Heart right ventricle (tissue), 16 donors: ENCODE measurements at places on chromosomes 5 and 9.

- DNase-seq: no peak
Measured at GRCh38 chr9:69622676-69623075, 49.5 kb downstream of the APBA1 start.

DNA sequence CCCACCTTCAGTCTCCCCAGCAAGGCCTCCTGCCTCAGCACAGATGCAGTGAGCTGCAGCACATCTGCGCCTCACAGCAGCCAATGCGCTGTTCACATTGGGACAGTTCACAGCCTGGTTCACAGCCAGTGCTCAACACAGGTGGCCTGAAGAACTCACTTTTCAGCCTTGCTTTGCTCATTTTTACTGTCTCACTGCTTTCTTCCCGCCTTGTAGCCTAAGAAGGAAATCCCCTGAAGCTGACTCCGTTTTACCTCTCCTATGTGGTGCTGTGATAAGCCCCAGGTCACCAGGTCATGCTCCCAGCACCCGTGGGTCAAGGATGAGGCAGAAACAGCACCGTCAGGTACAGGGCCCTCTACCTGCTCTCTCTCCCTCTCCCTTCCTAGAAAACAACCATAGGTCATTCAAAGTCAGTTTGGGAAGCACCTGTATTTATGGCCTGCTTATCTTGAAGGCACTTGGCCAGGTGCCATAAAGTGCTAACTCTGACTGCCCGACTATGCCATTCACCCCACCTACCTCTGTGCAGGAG, 1.1 kb downstream of the GCNT4 start:
- no peak for DNase-seq

- DNase-seq: no peak
Measured at GRCh38 chr5:145510324-145510723, 324.8 kb downstream of the PRELID2 start.

GRCh38 chr9:8384091-8384490, 584.5 kb upstream of the DMAC1 start:
- no peak for DNase-seq

GRCh38 chr5:113612060-113612496, 98.6 kb downstream of the YTHDC2 start:
- DNase-seq: no peak

- DNase-seq: no peak
Measured at GRCh38 chr5:124712731-124713305, 33.6 kb downstream of the ZNF608 start.

DNA sequence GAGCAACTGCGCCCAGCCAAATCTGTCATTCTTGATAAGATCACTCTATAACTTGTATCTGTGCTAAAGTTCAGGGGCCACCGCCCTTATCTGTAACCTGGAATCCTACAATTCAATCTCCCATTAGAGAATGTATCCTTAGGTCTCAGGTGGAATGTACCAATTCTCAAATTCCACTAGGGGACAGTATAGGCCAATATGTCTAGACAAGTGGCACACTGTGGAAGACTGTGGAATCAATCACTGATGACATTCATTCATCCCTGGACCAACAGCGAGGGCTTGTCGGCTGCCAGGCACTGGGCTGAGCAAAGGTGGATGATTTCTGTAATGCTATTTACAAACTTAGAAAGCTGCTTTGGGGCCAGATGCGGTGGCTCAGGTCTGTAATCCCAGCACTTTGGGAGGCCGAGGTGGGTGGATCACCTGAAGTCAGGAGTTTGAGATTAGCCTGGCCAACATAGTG, 28.7 kb upstream of the MEGF9 start:
- no peak for DNase-seq

GRCh38 chr5:66653325-66653724, 57.1 kb downstream of the MAST4 start:
- no peak for DNase-seq

GRCh38 chr5:73045623-73046022, 74.8 kb upstream of the TMEM171 start:
- no peak for DNase-seq

GRCh38 chr5:148427370-148428042, 43.7 kb downstream of the FBXO38 start:
- DNase-seq: no peak

DNA sequence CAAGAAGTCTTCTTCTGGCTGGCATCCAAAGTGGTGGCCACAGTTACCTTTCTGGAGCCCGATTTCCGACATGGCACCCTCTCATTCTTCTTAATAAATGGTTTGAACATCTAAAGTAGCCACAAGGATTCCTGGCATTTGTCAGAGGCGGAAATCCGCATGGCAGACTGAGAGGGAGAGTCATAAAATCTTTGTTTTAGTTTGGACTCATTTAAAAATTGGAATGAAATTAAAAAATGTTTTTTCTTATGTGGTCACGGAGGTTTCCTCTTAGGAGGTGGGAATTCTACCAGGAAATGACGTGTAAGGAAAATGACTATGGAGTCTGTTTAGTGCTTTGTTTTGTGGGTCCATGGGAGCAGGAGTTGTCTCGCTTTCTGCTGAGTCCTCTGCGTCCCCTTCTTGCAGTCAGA, 133.0 kb upstream of the PTCH1 start:
- DNase-seq: no peak

DNA sequence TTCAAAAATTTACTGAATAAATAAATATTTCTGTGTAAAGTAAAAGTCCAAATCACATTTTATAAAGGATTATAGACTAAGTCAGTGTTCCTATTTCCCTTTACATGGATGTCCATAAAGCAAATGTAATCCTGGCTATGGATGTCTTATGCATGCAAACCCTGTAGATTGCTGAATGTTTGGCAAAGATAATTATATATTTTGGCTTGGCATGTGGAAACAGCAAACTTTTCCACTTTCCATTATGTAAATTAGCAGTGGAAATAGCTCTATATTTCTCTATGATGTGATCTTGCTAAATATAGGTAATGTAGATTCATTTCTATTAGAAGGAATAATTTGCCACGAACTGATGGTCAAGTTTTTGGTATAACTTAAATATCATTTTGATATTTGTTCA, 66.5 kb downstream of the CWC27 start:
- DNase-seq: no peak

GRCh38 chr5:108765647-108766046, 17.9 kb downstream of the FER start:
- DNase-seq: no peak

DNA sequence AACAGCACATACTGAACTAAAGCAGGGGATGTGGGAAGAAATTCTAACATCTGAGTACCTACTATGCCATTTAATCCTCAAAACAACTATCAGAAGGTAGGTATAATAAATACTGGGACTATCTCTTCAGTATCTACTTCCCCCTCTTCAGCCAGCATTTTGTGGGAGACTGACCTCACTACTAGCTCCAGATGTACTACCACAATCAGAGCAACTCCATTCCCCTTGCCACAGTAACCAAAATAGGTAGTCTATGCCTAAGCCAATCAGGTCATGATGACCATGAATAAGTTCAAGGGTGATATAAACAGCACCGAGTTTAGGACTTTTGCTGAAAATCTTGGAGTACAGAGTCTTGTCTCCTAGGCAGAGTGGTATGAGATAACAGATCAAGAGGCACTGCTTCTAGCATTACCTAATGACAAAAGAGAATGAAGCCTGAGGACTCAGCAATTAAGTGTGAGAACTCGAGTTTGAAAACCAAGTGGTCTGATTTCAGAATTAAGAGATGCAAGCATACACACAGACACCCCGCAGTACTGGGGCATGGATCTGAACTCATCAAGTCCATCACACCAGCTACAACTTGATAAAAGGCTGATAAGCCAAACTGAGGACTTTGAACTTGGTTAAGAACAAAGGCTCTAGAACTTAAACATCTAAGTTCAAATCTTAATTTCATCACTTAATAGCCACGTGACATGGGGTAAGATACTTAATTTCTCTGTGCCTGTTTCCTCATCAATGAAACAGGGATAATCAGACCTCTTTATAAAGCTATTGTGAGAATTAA, 9.7 kb downstream of the FNIP1 start:
- DNase-seq: no peak

DNA sequence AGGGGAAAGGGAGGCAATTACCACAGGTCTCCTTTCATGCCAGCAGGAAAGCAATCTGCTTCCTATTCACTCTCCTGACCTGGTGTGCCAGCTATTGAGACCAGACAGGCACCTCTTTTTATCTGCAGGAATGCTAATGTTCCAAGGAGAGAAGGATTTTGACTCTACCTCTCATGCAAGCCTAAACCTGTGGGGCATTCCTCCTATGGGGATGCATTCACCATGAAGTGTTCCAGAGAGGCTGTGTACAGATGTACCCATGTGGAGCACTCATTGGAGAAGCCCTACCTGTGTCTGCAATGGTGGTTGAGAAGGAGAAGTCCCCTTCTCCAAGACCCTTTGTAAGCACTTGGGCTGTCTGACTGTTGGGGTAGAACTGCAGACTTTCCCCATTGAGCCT, 45.4 kb upstream of the EDIL3 start:
- no peak for DNase-seq

- DNase-seq: no peak
Measured at GRCh38 chr9:91245431-91246313, 116.0 kb downstream of the AUH start.

DNA sequence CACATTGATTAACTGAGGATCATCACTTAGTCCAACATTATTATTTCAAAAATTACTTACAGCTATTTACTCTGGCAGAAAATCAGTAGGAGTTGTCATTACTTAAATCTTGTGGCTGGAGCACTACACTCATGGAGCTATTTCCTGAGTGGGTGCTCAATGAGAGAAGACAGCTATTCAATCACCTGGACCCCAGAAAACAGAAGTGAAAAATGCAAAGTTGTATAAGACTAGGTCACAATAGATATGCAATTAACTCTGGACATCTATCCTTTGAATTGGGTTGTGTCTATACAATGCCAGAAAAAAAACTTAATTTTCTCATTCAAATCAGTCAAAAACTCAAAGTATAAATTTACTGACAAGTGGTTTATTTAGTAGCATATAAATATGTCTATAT, 340.9 kb downstream of the EFNA5 start:
- no peak for DNase-seq

DNA sequence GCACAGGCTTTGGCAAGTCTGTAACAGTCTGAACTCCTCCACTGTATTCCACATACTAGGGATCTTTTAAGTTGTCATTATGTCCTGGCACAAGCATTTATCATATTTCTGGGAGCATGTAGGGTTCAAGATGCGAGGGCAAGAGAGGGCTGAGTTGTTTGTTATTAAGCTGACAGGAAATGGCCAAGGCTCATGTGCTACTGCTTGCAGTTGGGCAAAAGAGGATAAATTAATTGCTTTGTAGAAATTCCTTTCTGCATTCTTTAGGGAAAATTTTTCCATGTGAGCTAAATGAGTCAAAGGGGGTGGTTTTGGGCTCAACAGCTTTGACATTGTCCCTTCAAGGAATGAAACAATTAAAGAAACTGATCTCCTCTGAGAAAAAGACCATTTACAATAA, 35.4 kb downstream of the DOCK8 start:
- DNase-seq: no peak

DNA sequence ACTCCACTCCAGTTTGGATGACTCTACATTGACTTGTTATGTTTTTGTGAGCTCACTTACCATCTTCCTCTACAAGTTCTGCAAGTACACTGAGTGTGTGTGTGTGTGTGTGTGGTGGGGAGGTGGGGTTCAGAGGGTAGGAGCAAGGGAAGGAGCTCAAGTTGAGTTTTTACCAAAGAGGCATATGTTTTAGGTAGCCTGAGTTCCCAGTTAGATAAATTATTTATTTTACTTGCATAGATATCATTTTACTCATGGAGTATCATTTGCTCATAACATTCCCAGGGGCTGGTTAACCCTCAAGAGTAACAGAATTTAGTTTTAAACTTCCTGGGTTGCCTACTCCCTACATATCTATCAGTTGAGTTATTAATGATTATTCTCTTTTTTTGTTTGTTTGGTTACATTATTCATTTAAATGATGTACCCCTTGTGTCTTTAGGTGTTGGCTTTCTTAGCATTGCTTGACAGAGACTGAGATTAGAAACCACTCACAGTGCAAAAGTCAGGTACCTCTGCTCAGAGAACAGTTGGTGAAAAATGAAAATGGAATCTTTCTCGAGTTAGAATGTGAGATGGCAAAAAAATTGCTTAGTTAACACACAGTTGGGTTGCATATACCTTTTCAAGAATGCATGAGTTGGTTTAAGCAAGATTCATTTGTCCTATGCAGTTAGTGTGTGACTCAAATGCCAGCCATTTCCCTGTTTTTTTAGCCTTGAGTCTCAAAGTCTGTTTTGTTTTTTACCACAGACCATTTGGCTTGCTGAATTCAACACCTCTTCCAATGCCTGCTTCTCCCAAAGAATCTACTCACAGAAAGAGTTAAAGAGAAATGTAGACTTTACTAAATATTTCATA, 29.2 kb downstream of the TNFSF8 start:
- no peak for DNase-seq

DNA sequence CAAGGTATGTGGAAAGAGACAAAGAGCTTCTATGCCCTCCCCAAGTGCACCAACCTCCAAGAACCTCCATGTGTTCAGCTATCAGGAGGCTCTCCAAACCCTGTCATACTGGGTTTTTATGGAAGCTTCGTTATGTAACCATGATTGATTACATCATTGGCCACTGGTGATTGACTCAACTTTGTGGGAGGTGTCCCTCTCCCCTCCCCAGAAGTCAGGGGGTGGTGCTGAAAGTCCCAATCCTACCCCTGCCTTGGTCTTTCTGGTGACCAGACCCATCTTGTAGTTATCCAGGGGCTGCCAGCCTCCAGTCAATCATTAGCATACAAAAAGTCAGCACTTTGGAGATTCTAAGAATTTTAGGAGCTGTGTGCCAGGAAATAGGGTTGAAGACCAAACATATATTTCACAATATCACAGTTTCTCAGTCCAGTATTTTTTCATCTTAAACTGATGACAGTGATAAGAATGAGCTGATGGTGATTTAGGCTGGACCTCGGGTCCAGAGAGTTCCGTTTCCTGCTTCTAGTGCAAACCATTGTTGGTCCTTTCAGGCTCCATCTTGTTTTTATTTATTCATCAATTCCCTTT, 27.3 kb upstream of the FANCC start:
- DNase-seq: no peak

- DNase-seq: no peak
Measured at GRCh38 chr5:96909003-96909402, 26.9 kb upstream of the LNPEP start.

GRCh38 chr5:68087866-68088265, 127.7 kb upstream of the PIK3R1 start:
- no peak for DNase-seq

DNA sequence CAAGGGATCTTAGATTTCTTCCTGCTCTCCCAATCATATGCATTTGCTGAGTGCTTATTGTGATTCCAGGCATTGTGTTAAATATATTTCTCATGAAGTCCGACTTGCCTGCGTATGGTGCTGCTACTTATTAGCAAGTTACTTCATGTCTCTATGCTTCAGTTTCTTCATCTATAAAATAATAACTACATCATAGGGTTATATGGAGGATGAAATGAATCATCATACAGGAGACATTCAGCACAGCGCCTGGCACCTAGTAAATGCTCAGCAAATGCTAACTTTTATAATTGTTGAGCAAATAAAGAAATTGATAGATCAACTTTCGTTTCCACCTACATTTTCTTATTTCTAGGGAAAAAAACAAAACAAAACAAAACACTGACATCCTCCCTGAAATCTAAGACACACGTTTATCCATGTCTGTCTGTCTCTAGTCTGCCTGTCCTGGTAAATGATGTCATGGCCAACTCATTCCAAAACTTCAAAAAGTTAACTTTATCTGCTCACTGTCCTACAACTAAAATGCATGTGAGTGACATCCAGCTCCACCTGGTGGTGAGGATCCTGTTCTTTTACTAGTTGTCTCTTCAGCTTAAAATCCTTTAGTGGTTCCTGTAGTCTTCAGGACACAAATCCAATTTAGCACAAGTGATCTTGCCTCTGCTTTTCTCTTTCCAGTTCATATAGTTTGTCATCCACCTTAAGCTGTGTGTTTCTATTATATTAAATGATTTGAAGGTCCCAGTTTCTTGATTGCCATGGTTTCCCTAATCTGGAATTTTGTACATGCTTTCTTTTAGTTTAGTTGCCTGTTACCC, 27.7 kb downstream of the PPP3R2 start:
- no peak for DNase-seq
